ENCODE measurements at places on chromosomes 1 and 21. TPM values are rescaled to one million over a fixed set of nuclear protein-coding genes. Genes with fewer than 3 reads are reported as not detected.

GRCh38 chr1:161223805-161224694 lies 622 bp upstream of the APOA2 start:
- H3K36me3 ChIP-seq = peaks cover 13% of the 10 kb centered on the region
- no peak for DNase-seq
- no peak overlapping the region for H3K27ac ChIP-seq
- no peaks in the 10 kb centered on the region for H3K27me3 ChIP-seq
- no peak overlapping the region for H3K4me3 ChIP-seq

- no peaks in the 10 kb centered on the region for H3K36me3 ChIP-seq
- DNase-seq = no peak
- H3K27ac ChIP-seq = no peak overlapping the region
- H3K27me3 ChIP-seq = no peaks in the 10 kb centered on the region
- H3K4me3 ChIP-seq = no peak overlapping the region
These were observed 55.9 kb downstream of the TOR3A start for GRCh38 chr1:179137617-179138255.

DNA sequence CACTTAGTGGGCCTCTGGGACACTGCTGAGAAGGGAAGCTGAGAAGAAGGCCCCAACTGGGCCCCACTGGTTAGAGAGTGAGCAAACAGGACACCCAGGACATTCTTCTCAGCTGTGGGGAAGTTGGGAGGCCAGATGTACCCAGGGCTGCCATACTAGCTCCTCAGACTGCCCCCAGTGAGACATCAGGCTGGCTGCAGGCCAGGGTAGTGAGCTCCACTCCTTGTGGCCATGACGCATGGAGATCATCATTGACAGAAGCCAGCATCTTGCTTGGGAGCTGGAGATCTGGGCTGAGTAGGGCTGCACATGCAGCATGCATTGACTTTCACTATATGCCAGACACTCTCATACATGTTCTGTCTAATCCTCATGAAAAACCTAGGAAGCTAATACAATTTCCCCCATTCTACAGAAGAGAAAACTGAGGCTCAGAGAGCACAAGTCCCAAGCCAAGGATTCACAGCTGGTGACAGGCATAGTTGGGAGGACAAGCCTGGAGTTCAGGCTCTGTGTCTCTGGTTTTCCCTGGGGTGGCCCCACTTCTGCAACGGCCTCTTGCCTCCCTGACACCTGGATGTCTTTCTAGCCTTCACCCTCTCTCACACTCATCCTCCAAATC lies 24.1 kb upstream of the MYCL start:
- DNase-seq = no peak
- no peaks in the 10 kb centered on the region for H3K36me3 ChIP-seq
- H3K4me1 ChIP-seq = no peaks in the 10 kb centered on the region
- H3K4me3 ChIP-seq = no peak overlapping the region

- peaks cover 16% of the 10 kb centered on the region for H3K36me3 ChIP-seq
- H3K4me3 ChIP-seq = no peak overlapping the region
- DNase-seq = no peak
- H3K27ac ChIP-seq = no peak overlapping the region
- peaks cover 15% of the 10 kb centered on the region for H3K4me1 ChIP-seq
These were observed 11.0 kb downstream of the TOR1AIP2 start for GRCh38 chr1:179866616-179867015.

Gene TGFBR3
- polyA plus RNA-seq = 11.2 TPM

GRCh38 chr1:75855010-75855409 lies 58.3 kb downstream of the MSH4 start:
- H3K27ac ChIP-seq = no peak overlapping the region
- no peak for DNase-seq
- no peaks in the 10 kb centered on the region for H3K36me3 ChIP-seq

Gene DYRK3
- polyA plus RNA-seq = 4.1 TPM

DNA sequence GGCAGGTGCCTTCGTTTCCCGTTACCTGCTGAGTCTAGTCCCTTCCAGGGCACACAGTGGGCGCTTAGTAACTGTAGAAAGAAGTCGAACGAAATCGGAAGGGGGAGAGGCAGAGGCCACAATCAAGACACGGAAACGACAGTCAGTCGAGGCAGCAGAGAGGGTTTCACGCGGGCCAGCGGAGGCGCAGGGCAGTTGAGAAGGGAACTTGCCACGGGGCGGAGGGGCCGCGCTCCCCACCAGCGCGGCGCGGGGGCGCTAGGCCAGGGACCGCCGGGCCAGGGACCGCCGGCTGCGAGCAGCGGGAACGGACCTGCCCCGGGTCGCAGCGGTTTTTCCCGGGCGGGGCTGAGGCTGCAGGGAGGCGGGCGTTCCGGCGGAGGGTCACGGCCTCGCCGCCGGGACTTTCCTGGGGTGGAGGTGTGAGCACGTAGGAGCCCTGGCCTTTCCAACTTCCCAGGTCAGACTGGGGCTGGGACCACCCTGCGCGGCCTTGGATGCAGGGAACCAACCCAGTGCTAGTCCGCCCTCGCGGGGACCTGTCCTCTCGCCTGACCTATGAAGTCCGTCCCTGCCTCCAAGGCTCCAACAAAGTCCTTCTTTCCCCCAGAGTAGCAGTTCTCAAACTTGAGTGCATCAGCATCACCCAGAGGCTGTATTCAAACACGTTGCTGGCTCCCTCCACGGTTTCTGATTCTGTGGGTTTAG lies 150.1 kb upstream of the FGGY start:
- no peaks in the 10 kb centered on the region for H3K36me3 ChIP-seq
- peak overlapping the region; percentile 89 for H3K27ac ChIP-seq
- no peaks in the 10 kb centered on the region for H3K27me3 ChIP-seq
- peak overlapping the region; percentile 48 for H3K4me3 ChIP-seq

Gene NBPF4
- polyA plus RNA-seq = not detected

Gene MMP23B
- polyA plus RNA-seq = 113 TPM

Gene FCGR1A
- 3.4 TPM for polyA plus RNA-seq

Gene LAD1
- 2.6 TPM for polyA plus RNA-seq

DNA sequence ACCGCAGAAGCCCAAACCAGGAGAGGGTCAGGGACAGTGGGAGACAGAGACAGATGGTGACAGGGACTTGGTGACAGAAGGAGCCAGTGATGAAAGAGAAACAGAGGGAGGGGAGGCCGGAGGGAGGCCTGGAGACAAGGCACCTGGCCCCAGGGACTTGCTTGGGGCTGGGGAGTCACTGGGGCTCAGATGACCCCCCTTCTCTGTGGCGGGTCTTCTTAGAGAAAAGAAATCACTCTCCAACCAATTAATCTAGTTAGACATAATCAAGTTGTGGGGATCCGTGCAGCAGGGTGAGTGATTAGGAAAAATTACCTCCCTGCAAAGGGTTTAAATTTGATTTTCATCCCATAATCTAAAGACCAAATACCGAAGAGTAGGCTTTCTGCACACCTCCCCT lies 519.8 kb downstream of the PTPRU start:
- DNase-seq = no peak
- H3K27ac ChIP-seq = no peak overlapping the region
- no peaks in the 10 kb centered on the region for H3K36me3 ChIP-seq
- no peaks in the 10 kb centered on the region for H3K4me1 ChIP-seq

DNA sequence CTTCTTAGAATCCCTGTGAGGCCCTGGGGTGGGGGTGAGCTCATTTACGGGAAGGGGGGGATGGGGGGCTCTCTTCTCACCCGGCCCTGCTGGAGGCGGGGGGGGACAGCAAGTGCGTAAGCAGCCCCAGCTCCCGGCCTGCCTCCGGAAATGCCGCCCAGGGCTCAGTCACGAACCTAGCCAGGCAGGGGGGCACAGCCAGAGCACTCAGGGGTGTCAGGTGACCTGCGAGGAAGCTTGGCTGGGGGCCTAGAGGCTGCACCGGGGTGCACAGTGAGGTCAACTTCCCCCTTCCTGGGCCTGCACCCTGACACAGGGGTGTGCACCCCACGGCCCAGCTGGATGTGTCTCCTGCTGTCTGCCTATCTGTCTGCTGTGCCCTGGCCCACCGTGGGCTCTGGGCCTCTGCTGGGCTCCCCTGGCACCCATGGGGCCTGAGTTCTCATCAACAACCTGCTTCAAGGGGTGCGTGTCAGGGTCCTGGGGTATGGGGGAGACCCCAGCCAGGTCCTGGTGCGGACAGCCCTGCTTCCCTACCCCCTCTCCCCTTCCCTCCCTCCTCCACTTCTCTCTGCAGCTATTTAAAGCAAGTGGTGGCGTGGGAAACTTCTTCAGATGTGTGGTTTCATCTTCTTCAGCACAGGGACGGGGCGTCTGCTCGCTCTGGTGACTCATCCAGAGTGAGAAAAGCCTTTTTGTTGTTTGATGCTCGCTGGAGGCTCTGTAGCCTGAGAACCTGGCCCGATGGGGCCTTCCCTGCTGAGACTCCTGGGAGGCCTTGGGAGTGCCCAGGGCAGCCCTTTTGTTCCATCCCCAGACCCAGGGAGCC lies 92.5 kb upstream of the RUNX3 start:
- peak; percentile 41 for DNase-seq
- peaks cover 13% of the 10 kb centered on the region for H3K4me1 ChIP-seq
- no peaks in the 10 kb centered on the region for H3K36me3 ChIP-seq
- H3K27me3 ChIP-seq = peaks cover 9% of the 10 kb centered on the region
- peak overlapping the region; percentile 45 for H3K27ac ChIP-seq

Gene C1orf53
- 7.8 TPM for polyA plus RNA-seq

- H3K27me3 ChIP-seq = no peaks in the 10 kb centered on the region
- H3K27ac ChIP-seq = no peak overlapping the region
- no peaks in the 10 kb centered on the region for H3K36me3 ChIP-seq
- H3K4me1 ChIP-seq = no peaks in the 10 kb centered on the region
- no peak overlapping the region for H3K4me3 ChIP-seq
These were observed 28.4 kb downstream of the PRPF38A start for GRCh38 chr1:52432807-52433206.

Gene ENAH
- polyA plus RNA-seq = 16.4 TPM

Gene DNASE2B
- not detected for polyA plus RNA-seq

Gene CFHR2
- polyA plus RNA-seq = not detected

DNA sequence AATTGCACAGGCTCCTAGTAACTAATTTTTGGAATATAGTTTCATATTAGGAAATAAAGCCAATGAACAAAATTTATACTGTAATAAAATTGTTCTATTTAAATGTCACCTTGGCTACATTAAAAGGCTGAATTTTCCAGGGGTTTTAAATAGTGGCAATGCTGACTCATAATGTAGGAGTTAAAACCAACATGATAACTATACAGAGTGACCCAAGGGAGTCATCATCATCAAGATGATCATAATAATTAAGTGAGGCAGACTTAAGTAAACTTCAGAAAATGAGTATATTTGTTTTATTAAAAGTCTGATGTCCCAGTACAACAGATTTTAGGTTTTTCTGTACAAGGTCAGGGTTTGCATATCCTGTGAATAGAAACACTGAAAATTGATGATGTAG lies 183.4 kb downstream of the PLPPR4 start:
- no peak overlapping the region for H3K27ac ChIP-seq
- no peak for DNase-seq
- peaks cover 16% of the 10 kb centered on the region for H3K4me1 ChIP-seq
- no peaks in the 10 kb centered on the region for H3K27me3 ChIP-seq

DNA sequence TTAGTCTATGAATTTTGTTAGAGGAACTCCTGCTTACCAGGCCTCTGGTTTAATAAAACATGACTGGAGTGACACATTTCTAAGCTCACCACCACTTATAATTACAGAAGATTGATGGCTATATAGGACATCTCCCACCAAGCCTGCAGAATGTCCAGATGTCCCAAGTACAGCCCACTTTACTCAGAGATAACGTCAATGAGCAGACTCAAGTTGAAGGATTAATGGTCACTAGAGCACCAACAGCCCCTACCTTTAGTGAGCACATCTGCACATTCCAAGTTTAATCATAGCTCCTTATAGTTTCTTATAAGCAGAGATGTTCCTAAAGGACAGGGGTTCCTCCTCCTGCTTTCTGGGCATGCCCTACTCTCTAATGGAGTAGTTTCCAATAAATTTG lies 37.4 kb upstream of the IL20 start:
- no peaks in the 10 kb centered on the region for H3K36me3 ChIP-seq
- no peak overlapping the region for H3K27ac ChIP-seq
- no peaks in the 10 kb centered on the region for H3K4me1 ChIP-seq

Data from heart right ventricle (tissue), 16 donors.